Left lobe of liver (tissue), 2 donors: ENCODE measurements at places on chromosomes 3 and 15. TPM values are rescaled to one million over a fixed set of nuclear protein-coding genes. Genes with fewer than 3 reads are reported as not detected.

- DNase-seq, result no peak
These were observed 5.9 kb upstream of the TSC22D2 start for GRCh38 chr3:150402217-150402616.

- no peak for DNase-seq
These were observed 6.7 kb downstream of the CEMIP start for GRCh38 chr15:80785811-80786354.

The STAC gene
- total RNA-seq, result 0.65 TPM

The TMEM212 gene
- total RNA-seq, result not detected
